ENCODE measurements at places on chromosomes 16 and 17.

DNA sequence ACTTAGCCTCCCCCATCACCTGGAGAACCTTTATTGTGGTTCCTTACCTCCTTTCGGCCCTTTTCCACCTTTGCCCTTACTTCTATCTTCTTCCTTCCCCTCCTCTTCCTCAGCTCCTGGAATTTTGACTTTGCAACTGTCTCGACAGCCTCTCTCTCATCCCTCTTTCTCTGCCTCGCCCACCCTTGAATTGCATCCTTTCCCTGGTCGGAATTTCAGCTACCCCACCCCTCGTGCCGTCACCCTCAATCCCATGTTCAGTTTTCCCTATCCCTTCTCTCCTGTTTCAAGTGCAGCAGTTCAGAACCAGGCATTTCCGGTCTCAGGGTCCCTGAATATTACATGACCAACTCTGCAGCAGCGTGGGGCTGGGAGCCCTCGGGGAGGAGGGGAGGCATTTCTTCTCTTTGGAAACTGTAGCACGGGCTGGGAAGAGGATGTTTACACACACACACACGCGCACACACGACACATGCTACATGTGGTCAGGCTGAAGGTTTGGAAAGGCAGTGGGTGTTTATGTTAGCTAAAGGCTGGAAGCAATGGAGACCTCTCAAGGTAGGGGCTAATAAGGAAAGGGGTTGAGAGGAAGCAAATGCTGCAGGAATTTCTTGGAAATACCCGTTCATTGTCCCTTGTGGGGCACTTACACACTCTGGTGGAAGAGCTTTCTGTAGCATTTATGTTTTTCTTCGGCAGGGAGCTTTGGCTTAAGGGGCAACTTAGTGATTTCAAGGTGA, 971 bp downstream of the MINK1 start:
- no peak for DNase-seq

DNA sequence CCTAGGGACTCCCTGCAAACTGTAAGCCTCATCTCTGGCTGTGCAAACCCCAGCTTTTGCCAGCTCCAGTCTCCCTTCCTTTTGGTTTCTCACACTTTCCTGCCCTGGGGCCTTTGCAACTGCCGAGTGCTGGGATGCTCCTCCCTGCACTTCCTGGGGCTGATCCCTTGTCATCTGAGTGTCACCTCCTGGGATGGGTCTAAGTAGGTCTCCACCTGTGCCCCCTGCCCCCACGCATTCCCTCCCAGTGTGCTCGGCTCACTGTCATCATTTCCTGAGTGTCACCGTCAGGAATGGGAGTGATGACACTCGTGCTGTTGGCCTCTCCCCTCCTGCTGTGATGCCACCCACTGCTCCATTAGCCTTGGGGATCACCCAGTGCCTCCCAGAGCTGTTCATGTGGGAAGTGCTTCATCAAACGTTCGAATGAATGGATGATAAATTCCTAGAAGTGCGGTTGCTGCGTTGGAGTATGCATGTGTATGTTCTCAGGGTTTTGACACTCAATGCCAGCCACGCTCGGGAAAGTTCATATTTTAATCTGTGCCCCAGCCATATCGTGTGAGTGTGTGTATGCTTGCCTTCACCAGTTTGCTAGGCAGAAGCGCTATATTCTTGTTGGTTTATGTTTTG, 189.9 kb downstream of the NTN1 start:
- no peak for DNase-seq

DNA sequence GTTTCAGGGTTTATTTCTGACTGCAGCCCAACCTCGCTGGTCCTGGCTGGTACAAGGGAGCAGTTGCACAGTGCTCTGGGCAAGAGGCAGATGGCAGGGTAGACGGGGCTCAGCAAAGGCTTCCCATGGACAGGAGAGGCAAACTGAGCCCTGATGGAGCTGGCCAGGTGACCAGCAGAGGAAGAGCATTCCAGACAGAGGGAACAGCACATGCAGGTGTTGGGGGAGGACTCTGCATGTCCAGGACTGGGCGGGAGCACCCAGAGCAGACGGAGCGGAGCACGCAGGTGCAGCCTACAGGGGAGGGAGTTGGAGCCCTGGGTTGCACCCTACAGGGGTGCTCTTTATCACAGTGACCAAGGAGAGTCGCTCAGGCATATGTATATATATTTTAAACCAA, 285.3 kb downstream of the FOXL1 start:
- no peak for DNase-seq

DNA sequence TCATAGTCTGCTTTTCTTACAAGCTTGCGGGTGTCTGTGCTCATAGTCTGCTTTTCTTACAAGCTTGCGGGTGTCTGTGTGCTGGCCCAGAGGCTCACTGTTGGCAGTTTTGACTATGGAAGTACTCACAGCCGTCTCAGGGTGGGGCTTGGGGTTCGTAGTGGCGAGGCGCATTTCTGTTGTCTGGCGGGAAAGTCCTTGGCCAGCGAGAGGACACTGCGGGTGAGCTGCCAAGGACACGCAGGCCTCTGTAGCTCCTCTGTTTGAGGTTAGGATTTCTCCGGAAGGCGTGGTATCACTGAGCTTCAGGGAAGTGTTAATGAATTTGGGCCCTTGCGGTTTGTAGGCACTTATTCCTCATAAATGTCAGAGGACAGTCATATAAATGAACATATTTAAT, 13.5 kb downstream of the TBCD start:
- no peak for DNase-seq

DNA sequence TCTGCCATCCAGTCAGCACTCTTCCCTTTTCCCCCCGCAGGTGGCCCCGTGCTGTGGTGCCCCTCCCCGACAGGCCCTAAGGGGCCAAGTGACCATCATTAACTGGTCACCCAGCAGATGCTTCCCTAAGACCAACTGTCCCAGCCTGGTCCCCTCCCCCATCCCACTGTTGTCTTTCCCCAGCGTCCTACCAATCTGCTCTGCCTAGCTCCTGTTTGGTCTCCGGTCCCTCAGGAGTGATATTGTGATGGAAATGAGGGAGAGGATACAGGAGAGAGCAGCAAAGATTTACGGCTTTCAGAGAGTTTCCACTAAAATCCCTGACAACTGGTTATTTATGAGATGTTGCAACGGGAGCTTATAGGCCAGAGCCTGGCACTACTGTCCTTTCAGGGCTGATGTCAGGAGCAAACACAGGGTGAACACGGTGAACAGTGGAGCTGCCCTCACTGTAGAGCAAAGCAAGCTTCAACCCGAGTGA, 1.4 kb upstream of the TTLL6 start:
- DNase-seq = no peak

- no peak for DNase-seq
Observed at GRCh38 chr17:80577876-80578570, 33.4 kb downstream of the RPTOR start.

DNA sequence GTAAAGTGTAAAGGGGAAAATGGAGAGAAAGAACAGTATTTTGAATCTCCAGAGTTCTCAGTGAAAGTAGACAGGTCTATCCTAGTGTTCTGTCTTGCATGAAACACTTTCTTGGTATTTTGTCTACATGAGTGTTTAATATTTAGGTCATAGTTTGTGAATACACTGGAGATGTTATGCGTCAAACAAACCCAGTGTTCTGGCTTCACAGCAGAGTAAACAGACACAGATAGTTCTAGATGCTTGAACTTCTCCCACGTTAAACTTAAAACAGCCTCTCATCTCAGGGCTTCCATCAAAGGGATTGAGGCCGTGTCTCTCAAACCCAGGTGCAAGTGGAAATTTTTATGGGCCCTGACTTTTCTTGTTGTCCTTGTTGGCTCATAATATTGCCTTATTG, 48.3 kb downstream of the RBFOX1 start:
- no peak for DNase-seq

- DNase-seq = no peak
Observed at GRCh38 chr17:15341385-15341849, at the start of gene TEKT3. Gene TEKT3 (minus strand): TSS chr17:15341597. CDS start chr17:15331585, 10,012 bp downstream.

DNA sequence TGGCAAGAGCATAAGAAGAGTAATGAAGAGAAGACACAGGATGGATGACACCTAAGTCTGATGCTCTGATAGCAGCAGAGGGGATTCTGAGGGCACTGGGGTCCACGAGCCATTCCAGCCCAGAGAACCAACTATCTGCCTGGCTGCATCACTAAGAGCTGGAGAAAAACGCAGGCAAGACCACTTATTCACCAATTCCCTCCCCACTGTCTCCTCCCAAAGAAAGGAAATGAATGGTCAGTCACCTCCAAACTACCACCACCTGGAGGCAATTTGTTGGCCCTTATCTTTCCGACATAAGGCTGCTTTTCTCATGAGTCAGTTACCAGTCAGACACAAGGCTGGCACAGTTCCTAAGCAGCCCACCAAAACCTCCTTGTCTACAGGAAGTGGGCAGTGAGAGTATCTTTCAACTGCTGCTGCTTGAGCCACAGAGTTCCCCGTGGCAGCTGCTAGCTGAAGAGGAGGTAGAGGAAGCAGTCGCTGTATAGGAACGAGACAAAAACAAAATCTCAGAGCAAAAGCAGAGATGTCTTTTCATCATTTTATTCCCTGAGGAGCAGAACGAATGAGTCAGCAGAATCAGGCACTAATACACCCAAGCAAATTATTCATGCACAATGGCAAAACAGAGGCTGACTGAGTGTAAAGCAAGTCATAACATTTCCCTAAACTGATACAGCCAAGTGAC, 111.1 kb downstream of the SMG6 start:
- DNase-seq = peak; percentile 43

DNA sequence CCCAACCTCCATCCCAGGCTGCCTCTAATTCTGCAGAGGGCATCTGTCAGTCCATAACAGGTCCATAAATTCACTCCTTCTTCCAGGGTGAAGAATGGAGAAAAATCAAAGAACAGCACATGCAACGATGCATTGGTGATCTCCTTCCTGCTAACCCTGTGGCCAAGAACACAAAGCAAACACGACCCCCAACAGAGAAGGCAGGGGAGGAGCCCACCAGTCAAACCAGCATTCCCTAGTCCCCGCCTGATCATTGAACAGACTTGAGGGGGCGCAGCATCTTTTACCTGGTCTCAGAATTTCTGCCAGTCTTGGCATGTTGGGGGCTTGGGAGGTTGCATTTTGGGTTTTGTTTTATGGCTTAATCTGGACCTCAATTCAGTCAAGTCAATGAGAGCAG, 476.0 kb downstream of the SLC39A11 start:
- DNase-seq = no peak

GRCh38 chr16:14347706-14348105, 276.6 kb downstream of the MRTFB start:
- no peak for DNase-seq

DNA sequence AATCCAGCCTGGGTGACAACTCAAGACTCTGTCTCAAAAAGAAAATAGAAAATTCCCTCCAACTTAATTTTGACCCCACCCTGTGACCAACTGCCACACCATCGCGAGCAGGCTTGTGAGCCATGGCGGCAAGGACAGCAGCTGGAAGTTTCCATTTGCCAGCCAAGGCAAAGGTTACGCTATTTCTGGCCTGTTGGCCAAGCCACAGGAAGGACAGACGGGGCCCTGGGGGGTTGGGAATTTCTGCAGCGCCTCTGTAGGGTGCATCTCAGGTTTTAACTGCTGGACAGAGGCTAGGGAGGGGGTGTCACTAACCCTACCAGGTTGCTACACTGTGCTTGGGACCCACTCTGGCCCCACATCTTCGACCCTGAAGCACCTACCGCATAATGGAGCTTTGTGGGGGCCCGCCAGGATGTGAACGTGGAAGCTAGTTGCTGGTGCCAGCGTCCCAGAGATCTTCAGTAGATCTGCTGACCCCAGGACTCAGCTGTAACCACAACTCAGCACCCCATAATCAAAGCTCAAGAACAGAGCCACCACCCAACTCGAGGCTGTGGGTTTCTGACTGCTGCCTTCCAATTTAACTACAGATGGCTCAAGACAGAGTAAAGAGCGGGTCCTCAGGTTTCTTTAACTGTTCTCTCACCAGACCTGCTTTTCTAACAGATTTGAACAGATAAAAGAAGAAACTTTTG, 10.9 kb downstream of the KIFC3 start:
- no peak for DNase-seq

DNA sequence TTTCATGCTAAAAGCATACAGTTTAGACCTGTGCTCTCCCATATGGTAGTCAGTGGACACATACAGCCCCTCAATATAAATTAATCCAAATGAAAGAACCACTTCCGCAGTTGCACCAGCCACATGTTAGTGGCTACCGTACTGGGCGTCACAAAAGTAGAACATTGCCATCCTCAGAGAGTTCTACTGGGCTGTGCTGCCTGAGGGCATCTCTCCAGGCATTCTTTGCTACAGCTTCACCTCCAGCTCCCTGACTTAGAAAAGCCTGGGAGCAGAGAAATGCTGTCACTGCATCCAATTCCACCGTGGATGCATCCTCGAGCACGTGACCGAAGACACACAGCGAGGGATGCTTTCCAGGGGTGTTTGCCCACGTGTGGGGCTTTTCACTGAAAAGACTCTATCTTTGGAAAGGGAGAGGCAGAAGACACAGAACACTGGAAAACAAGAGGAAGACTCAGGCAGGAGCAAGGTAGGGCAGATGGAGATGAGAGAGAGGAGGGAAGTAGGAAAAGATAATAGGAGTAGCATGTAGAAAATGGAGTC, 86.4 kb downstream of the GAS7 start:
- DNase-seq = no peak

- no peak for DNase-seq
Observed at GRCh38 chr17:48564188-48565021, 13.7 kb downstream of the HOXB4 start.

- no peak for DNase-seq
Observed at GRCh38 chr17:48952904-48953303, 8.3 kb upstream of the SNF8 start.

- DNase-seq = no peak
Observed at GRCh38 chr16:72711823-72712222, 336.1 kb downstream of the ZFHX3 start.

DNA sequence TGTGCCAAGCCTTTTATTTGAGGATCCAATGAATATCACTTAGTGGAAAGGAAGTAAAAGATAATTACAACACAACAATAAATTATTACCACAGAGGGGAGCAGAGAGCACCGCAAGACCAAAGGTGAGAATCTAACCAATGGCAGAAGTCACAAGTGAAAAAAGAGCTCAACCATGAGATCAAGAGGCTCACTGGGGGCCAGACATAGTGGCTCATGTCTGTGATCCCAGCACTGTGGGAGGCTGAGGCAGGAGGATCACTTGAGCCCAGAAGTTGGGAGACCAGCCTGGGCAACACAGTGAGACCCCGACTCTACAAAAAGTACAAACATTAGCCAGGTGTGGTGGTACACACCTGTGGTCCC, 17.7 kb downstream of the ANKRD11 start:
- DNase-seq = no peak

DNA sequence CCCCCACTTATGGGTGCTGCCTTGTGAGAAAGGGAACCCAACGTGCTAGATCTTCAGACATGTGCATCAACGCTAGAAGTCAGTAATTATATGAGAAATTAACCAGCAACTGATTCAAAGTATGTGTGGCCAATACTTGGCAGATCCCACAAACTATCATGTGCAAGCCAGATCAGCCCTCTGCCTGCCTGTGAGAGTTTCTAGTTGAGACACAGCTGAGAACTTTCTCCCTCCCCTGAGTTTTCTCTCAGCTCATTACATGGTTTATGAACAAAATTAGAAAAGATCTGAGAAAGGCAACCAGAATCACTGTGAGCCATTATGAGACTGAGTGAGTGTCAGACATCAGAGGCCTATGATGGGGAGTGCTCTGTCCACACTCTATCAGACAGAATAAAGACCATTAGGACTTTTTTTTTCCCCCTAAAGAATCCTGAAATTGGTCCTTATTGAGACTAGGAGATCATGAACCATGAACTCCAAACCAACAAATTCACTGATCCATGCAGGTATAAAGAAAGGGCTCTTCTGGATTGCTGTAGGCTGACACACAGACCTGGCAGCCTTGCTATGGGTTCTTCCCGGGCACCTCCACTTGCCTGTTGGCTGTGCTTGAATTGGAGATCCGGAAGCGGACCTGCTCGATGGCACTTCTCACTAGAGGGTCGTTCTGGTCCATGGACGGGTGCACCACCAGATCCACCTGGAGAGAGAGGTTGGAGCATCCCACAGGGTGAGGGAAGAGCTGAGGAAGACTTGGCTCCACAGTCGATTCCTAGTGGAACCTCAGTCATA, 51.5 kb downstream of the GTF3C1 start:
- DNase-seq = no peak
